ENCODE measurements at places on chromosomes 7 and 10. TPM values are rescaled to one million over a fixed set of nuclear protein-coding genes. Genes with fewer than 3 reads are reported as not detected.

DNA sequence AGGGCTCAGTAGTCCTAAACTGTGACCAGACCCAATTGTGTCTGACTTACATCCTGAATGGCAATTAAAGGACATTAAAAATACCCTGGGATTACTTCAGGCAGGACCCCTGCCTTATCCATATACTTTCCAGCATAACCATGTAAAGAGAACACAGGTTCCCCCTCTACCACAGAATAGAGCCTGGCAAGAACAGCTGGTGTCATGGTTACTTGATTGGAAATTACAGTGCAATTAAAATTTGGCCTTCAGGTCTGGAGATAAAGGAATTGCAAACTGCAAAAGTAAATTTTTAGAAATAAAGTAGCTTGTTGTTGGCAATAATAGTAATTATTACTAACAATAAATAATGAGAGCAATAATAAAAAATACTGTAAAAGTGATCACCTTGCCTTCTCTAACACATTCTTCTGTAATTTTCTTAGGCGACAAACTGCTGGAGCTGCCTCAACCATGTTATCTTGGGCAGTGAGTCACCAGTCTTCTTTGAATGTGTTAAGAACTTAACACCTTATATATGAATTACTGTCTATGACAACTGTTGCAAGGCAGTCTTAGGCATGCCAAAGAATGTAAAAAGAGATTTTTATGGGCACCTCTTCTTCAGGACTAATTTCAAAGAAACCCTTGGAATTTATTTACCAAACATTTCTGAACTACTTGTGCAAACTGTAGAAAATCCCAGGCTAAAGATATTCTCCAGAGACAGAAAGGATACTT is 53.7 kb downstream of the HIBADH start:
- no peak for DNase-seq

DNA sequence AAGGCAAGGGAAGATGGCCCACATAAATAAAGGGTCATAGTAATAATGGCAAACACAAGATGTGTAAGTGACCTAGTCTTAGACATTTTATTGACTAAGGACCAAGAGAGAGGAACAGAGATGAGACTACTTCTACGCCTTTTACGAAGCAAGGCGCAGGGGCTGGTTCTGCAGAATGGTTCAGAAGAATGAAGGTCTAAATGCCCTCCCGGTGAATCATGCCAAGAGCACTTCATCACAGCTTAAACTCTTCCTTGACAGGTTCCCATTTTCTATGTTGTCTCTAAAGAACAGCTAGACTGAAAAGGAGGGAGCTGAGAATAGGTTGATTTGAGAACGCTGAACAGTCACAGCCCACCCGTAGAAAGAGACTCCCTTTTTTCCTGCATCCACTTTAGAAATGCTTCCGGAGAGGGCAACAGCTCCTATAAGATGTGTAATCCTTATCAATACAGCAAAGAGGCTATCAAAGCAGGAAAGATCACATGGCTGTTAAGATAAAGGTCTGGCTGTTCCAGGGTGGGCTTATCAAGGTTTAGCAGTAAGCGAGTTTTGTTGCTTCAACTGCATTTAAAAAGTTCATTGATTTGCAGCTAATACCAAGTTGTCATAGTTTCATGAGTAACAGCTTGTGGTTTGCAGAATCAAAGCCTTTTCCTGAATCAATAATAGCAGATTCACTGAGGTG is 93.4 kb upstream of the AUTS2 start:
- DNase-seq = no peak

DNA sequence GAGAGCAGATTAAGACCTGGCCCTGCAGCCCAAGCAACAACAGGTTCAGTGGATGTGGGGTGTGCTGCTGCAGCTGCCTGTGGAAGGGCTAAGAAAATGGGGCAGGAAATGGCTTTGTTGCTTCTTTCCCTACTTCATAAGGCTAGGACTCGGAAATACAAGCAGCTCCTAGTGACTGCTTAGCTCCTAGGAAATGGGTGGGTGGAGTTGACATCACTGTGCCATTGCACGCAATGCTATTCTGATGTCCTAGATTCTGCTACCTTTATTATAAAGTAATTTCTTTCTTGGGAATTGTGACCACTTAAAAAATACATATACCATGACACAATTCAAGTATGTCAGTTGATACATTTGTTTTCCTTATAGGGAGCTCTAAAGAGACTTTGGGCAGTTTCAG is 155.8 kb downstream of the FANK1 start:
- no peak for DNase-seq

DNA sequence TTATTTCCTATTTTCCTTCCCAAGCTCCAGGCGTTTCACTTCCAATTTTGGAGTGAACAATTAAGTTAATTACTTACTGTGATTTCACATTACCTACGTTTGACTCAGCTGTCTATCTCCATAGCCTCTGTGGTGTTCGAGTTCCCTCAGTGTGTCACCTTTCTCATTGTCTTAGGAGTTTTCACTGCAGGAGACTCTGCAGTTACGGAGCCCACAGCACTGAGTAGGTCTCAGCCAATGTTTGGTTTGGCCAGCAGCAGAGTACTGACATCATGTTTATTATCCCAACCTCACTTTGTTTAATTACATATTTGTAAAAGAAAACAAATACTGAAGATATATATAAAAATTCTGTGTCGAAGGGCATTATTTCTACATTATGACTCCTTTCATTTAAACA is 1123.9 kb downstream of the CNTNAP2 start:
- no peak for DNase-seq

- DNase-seq = no peak
These were observed 264.3 kb upstream of the INHBA start for GRCh38 chr7:41967156-41967555.

DNA sequence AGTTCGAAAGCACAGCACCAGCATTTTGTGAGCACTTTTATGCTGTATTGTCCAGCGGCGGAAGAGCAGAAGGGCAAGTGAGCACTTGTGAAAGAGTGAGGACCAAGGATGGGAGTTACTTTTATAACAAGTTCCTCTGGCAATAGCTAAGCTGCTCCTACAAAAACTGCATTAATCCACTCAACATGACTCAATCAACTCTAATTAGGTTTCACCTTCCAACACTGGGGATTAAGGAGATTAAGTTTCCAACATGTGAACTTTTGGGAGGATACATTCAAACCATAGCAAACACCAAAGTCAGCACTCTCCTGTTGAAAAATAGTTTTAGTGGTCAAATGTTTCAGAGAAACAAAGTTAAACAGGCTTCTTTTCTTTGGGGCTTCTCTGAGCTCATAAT is 844.5 kb downstream of the REEP3 start:
- no peak for DNase-seq

GRCh38 chr7:5677538-5678294 is 103.7 kb downstream of the RNF216 start:
- peak; percentile 64 for DNase-seq

DNA sequence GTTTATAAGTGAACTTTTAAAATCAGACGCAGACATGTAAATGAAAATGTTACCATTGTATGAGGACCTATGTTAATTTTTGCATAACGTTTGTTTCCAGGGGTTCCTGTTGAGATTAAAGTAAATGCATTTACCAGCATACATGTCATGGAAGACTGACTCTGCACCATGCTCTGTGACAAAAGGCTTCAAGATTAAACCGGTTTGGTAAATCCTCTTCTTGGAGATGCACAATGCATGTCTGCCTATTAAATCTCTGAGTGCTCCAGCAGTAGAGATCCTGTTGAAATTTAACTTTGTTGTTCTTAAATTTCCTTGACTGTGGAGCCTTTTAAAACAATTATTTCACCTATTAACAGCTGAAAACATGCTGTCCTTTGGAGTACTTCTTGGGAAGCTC is 36.5 kb upstream of the JAZF1 start:
- no peak for DNase-seq

- peak; percentile 65 for DNase-seq
These were observed 8.5 kb upstream of the SCD start for GRCh38 chr10:100338434-100339036.

DNA sequence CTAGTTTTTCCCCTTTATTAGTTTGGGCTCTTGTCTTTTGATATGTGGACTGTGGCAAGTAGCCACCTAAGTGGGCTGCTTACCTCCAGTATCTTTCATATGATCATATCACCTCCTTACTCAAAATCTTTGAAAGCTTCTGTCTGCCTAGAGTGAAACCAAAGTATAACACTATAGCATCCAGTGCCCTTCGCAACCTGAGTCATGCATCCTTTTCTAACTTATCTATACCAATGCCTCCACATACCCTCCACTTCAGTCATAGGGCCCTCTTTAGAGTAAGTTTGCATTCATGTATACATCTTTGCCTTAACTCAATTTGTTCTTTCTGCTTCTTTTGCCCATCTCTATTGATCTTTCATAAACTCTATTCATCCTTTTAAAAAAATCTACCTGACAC is 15.7 kb upstream of the MACC1 start:
- DNase-seq = no peak

OR13A1 gene
- not detected for total RNA-seq

CUBN gene
- 0.28 TPM for total RNA-seq
